ENCODE measurements at places on chromosomes 6 and 20. TPM values are rescaled to one million over a fixed set of nuclear protein-coding genes. Genes with fewer than 3 reads are reported as not detected.

- no peak for DNase-seq
Measured at GRCh38 chr6:160141001-160141726, 19.5 kb downstream of the SLC22A1 start.

CCM2L gene
- total RNA-seq, result 9.1 TPM

DNA sequence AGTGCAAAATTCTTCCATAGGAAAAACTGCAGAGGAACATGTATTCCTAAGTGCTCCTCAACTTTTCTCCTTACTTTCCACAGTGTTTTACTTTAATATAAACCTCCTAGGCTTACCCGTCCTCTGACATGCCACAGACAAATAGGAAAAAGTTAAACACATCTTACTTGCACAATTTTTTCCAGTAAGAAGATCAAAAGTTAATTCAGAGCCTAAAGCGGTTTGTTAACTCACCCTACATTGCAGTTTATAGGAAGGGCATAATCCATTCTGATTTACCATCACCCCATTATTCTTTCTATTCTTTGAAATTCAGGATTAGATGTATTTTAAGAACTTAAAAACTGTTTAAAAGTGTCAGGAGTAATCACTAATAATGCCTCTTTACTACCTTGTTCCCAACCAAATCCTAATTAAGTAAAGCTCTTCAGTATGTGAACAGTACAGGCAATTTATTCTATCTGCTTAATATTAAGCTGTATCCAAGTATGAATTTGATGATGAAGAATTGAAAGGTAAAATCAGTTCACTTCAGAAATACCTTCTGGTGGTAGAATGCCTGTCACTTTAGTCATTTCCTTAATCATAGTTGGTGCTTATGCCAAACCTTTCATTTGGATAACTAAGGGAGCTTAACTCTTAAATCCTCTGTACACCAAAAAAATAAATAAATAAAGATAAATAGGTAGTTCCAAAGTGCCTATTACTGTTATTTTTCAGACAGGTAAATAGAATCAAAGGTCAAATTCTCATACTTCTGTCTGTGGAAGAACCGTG, 292.0 kb downstream of the ALDH8A1 start:
- DNase-seq, result no peak

DNA sequence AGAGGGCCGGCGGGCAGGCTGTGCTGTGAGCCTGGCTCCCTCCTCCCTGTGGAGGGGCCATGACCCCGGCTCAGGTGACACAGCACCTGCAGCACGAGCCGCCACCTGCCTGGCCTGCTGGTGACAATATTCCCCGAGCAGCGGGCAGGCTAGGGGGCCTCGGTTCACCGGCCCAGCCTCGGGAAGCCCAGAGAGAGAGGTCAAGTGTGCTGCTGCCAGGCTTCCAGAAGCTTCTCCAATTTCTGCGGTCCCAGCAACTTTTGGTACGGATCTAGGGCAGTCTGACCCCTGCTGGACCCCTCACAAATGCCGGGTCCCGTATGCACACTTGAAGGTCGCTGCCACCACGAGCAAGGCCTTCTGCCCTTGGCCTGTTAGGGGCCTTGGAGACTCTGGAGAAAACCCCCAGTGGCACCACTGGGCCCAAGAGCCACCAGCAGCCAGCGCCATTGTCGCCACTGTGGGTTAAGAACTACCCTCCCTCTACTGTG, 38.6 kb upstream of the NOL4L start:
- peak; percentile 59 for DNase-seq

CYP24A1 gene
- not detected for total RNA-seq

Measured in WTC11 (cell line).